ENCODE measurements at places on chromosomes 11 and 22.

- no peak for DNase-seq
Observed at GRCh38 chr11:80331694-80332093, 890.9 kb upstream of the TENM4 start.

GRCh38 chr11:20351136-20351535 lies 12.4 kb upstream of the HTATIP2 start:
- no peak for DNase-seq

- DNase-seq: no peak
Observed at GRCh38 chr11:45489281-45489905, 176.0 kb downstream of the CHST1 start.

DNA sequence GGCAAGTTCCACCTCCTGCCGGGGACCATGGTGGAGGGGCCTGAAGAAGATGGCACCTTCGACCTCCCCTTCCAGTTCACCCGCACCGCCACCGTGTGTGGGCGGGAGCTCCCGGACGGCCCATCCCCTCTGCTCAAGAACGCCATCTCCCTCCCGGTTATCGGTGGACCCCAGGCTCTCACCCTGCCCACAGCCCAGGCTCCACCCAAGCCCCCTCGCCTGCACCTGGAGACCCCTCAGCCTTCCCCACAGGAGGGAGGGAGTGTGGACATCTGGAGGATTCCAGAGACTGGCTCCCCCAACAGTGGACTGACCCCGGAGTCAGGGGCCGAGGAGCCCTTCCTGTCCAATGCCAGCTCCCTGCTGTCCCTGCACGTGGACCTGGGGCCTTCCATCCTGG lies 6.4 kb downstream of the CDC42EP2 start:
- no peak for DNase-seq

DNA sequence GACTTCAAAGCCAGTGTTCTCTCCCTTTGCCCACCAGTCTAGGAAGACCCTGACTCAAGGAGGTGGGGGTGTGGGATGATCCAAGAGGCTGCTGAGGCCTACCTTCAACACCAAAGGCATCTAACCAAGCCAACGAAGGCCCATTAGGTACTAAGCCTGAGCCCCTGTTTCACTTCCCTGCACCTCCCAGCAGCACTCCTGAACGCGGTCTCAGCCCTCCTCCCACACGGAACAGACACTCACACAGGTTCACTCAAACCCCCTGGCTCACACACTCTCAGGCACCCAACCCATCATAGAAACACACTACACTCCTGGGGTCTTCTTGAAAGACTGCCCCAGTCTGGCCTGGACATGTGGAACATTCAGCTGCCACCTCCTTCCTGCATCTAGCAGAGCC lies 40.7 kb downstream of the SLC22A12 start:
- DNase-seq: no peak

GRCh38 chr11:36500315-36500721 lies 9.8 kb downstream of the TRAF6 start:
- peak; percentile 92 for DNase-seq

GRCh38 chr11:117195761-117196160 lies 3.4 kb upstream of the TAGLN start:
- DNase-seq: no peak

GRCh38 chr11:30717009-30717408 lies 130.9 kb upstream of the MPPED2 start:
- DNase-seq: no peak

DNA sequence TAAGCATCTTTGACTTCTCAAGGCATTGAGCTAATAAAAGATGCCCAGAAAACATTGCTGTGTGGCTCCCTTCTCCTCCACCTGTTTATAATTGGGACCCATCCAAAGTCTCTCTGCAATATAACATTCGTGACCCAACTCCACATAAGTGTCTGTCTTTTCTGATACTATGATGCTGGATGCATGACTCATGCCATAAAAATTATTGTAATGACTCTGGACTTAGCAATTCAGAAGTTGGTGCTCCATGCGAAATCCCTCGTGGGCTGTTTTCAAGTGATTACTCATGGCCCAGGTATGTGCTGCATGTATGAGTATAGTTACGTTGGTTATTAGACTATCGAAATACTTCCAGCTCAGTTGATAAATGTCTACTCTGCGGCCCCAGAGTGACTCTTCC lies 11.7 kb downstream of the FJX1 start:
- peak; percentile 99 for DNase-seq

- DNase-seq: peak; percentile 84
Observed at GRCh38 chr11:112292785-112293407, 32.2 kb upstream of the PLET1 start.

GRCh38 chr22:30829901-30830550 lies 135.4 kb downstream of the OSBP2 start:
- DNase-seq: peak; percentile 96
